Breast epithelium (tissue), 4 donors: ENCODE measurements at places on chromosomes 16 and 17. TPM values are rescaled to one million over a fixed set of nuclear protein-coding genes. Genes with fewer than 3 reads are reported as not detected.

GRCh38 chr16:6888531-6888930 is 444.1 kb upstream of the RBFOX1 start:
- no peak for DNase-seq

GRCh38 chr17:42781639-42782165 is 1.3 kb downstream of the WNK4 start:
- DNase-seq = no peak

The JPH3 gene
- not detected for total RNA-seq

DNA sequence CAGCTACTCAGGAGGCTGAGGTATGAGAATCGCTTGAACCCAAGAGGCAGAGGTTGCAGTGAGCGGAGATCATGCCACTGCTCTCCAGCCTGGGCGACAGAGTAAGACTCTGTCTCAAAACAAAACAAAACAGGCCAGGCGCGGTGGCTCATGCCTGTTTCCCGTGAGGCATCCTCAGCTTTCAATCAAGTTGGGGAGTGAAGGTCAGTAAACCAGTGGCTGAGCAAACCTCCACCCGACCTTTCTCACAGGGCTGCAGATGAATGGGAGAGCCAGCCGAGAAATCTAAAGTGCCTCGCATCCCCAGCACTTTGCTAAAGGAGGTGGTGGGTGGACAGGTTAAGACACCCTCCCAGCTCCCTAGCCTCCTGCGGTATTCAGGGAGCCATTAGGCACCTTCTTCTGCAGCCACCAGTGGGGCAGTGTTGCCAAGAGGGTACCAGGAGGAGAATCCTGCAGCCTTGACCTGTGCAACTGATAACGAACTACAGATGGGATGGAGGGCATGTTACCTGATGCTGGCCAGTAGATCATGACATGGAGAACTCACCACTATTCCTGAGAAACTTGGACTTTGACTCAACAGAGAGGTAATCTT is 59.0 kb downstream of the KPNA2 start:
- DNase-seq = no peak

DNA sequence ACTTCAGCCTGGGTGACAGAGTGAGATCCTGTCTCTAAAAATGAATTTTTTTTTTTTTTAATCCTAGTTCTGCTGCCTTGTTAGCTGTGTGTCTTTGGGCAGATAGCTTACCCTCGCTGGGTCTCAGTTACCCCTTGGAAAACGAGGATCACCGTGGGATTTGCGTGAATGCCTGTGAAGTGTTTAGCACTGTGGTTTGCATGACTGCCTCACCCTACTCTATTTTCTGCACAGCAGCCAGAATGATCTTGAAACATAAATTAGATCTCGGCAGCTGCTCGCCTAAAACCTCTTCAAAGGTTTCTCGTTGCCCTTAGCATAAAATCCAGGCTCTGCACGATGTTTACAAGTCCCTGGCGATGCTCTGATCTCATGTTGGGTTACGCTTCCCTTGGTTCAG is 71.2 kb upstream of the GRIN2A start:
- no peak for DNase-seq

The NPW gene
- not detected for total RNA-seq

The HAS3 gene
- total RNA-seq = 2.5 TPM

DNA sequence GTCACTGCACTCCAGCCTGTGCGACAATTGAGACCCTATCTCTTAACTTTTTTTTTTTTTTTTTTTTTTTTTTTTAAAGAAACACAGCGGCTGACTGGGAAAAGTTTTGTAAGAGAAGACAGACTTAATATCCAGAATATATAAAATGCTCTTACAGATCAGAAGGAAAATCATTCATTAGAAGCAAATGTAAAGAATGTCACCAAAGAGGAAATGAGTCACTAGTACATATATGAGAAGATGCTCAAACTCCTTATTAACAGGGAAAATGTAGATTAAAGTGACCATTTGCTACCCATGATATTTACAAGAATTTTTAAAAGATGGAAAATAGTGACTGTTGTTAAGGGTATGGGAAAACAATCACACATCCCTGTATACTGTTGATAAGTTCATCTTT is 48.9 kb downstream of the RABEP1 start:
- DNase-seq = no peak

- peak; percentile 26 for DNase-seq
Observed at GRCh38 chr16:25109643-25110042, 1.9 kb upstream of the LCMT1 start.

GRCh38 chr17:29240968-29241963 is 5.4 kb upstream of the CRYBA1 start:
- DNase-seq = peak; percentile 33

GRCh38 chr16:84404936-84405639 is 36.8 kb downstream of the ATP2C2 start:
- no peak for DNase-seq

The INCA1 gene
- total RNA-seq = 2.9 TPM

The CTF1 gene
- 3.4 TPM for total RNA-seq

The TEKT5 gene
- not detected for total RNA-seq

GRCh38 chr17:73802871-73803270 is 158.6 kb upstream of the SDK2 start:
- no peak for DNase-seq

DNA sequence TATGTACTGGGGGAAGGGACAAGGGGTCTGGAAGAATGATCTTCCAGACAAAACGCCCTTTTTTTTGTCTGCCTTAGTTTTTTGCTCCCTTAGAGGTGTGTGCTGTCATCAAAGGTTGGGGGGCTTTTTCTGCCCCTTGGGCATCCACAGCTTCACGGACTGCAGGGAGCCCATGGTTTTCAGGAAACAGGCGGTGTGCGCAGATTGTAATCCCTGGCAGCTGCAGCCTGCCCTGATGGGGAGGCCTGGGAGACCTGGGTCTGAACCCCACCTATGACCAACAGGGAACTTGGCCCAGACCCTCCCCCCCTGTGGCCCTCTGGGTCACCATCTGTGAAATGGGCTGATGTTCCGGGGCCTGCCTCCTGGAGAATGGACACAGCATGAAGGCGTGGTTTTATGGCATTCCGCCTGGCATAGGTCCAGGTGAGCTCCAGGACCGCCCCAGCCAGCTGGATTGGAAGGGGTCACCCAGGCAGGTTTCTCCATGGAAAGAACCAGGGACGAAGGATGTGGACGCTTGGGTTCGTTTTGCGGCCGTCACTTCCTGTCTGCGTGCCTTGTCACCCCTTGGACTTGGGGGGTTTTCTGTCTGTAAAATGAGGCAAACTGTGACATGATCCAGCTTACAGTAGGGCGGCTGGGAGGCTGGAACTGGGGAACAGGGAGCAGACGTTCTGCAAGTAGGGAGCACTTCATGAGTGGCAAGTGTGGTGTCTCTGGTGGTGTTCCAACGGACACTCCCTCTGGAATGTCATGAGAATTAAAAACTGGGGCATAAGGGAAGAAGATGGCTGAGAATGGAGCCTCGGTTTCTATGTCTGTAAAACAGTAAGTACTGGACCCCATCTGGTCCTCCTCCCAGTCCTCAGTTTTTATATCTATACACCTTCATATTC is 1.5 kb downstream of the CPNE2 start:
- no peak for DNase-seq

DNA sequence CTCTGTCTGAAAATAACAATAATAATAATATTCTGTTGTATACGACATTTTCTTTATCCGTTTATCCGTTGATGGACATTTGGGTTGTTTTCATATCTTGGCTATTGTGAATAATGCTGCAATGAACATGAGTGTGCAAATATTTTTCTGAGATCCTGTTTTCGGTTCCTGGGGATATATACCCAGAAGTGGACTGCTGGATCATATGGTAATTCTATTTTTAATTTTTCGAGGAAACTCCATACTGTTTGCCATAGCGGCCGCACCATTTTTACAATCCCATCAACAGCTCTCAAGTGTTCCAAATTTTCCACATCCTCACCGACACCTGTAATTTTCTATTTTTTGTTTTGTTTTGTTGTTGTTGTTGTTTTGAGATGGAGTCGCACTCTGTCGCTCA is 5.3 kb upstream of the PRSS41 start:
- no peak for DNase-seq
